Pancreas (tissue), 10 donors: ENCODE measurements at places on chromosomes 5 and 9.

DNA sequence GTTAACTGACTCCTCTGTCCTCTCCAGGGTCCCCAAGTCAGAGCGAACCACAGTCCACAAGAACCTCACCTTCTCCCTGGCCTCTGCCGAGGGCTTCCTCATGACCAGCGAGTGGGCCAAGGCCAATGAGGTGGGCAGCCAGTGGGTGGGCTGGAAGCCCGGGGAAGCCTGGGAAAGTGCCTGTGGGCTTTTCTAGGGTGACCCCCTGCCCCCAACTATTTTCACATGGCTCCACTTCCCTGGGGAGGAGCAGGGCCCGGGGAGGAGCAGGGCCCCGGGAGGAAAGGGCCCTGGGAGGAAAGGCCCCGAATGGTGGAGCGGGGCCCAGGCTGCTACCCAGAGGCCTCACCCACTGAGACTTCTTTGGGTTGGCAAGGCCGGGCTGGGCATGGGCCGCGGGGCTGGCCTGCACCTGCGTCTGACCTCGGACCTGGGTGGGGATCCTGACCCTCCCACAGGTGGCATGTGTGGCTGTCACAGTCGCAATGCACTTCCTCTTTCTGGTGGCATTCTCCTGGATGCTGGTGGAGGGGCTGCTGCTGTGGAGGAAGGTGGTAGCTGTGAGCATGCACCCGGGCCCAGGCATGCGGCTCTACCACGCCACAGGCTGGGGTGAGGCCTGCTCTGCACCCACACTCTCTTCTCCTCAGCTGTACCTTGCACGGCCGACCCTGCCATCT lies 17.9 kb downstream of the ADGRD2 start:
- peak; percentile 51 for DNase-seq

- DNase-seq: no peak
These were observed 11.6 kb upstream of the SPTAN1 start for GRCh38 chr9:128540634-128541360.

DNA sequence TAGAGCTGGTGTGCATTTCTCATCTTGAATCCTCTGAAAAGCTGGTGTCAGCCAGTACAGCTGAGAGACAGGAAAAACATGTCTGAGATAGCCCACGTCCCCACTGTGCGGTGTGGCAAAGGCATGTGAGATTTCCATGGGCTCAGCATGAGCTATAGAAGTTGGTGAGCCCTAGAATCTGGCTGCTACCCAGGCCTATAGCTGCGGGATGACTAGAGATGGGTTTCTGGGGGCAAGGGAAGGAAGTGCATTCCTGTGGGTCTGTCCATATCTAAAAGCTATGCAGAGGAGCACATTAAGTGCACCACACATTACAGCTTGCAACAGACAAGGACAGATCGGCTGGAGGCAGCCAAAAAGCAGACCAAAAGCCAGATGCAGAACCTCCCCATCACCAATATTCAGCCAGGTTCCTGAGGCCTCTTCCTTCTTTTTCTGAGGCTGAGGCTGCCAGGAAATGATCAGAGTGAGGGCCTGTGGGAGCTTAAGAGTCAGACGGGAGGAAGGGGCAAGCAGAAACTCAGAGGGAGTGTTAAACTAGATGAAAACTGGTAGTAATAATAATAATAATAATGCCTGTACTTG lies 55.8 kb upstream of the RANBP3L start:
- DNase-seq: no peak

DNA sequence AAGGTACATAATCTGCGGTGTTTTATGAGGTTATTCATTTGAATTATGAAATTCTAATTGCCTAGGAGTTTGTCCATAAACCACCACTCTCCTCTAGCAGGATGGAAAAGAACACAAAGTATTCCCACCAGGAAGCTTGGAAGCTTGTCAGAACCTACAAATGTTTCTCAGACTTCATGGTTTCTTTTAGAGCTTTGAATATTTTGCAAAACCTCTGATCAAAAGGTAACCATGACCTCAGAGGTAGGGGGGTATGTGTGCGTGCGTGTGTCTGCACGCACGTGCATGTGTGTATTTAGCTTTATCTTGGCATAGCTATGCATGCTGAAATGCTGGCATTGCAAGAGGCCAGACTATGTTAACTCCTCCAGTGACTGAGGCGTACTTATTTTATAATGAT lies 847.0 kb downstream of the TLE1 start:
- DNase-seq: no peak

DNA sequence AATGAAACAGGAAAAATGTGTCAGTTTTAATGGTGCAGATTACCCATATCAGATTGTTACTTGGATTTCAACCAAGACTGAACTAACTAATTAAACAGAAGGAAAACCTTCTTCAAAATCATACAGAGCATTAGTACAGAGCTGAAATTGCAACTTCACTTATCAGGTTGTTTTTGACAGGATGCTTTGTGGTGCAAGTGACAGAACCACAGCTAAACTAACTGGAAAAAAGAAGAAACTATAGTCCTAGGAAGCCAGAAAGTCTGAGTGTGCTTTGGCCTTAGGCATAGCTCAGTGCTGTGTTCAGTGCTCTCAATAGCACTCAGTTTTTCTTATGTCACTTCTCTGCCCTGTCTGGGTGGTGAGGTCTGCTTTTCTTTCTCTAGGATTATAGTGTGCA lies 267.4 kb downstream of the CHSY3 start:
- no peak for DNase-seq
